HS-27A (cell line): ENCODE measurements at places on chromosomes 6 and 20.
A peak's percentile ranks its signal among the peaks of the same experiment; 100 is the strongest.

DNA sequence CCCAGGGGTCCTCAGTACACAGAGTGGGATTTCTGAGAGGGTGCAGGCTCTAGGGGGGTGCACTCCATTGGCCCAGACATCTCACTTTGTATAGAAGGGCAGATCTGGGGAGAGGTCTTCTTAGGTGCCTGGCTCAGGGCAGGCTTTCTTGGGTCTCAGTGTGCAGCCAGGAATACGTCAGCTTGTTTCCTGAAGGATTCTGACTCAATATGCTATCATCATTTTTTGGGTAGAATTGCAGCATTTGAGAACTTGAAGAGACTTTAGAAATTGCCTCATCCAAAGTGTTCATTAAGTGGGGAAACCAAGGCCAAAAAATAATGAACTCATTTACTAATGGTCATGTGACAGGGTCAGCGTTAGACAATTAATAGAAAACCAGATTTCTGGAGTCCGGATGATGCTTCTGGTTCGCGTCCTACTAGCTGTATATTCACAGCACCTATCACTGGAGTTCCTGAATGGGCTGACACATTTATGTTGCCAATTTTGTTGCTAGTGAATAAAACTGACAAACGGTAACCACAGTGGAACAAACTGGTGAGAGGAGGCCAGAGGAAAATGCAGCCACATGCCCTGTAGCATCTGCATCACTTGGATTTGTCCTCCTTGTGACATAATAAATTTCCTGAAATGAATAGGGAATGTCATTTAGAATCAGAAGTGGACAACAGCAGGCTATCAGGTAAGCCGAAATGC lies 238.9 kb downstream of the TBC1D7 start:
- DNase-seq, result no peak

- no peak for DNase-seq
Measured at GRCh38 chr6:43729537-43729936, 40.5 kb upstream of the VEGFA start.

- no peak for DNase-seq
Measured at GRCh38 chr20:8601542-8601912, 467.4 kb upstream of the PLCB4 start.

DNA sequence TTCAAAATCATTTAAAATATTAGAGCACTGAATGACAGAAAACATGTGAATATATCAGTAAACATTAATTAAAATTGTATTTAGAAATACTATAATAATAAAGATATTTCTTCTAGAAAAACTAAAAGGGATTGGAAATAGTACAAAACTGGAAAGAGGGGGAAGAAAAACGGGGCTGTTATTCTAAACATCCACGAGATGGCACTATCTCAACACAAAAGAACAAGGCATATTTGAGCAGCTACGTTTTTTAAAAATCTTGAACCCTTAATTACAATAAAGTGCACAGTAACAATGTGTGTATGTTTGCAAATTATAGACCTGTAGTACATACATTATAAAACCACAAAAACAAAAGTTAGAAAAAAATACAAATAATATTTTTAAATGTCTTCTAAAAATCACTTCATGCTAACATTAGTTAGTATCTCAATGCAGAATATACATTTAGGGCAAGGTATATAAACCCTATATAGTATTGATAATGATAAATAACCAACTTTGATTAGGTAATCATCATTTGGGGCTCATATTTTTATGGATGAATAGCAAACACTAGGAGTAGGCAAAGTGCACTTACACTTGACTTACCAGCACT lies 42.5 kb upstream of the PNISR start:
- no peak for DNase-seq

DNA sequence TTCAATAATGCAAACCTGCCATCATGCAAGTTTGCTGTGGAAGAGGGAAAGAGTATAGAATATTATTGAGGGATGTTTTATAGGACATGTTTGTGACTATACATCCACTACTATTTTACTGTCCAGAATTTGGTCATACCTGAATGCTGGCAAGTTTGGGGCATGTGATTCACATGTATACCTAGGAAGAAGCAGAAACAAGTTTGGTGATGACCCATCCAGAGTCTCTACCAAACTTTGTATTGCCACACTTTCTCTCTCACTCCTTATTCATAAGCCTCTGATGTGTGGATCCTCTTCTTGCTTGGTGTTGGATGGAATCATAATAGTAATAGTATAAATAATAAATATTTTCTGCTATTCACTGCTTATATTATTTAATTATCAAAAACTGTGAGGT lies 108.5 kb upstream of the FLRT3 start:
- DNase-seq, result no peak

- DNase-seq, result no peak
Measured at GRCh38 chr6:147204060-147204785, at the start of gene STXBP5. Gene STXBP5, plus strand, starts transcription at chr6:147204417. Its CDS starts 116 bp downstream, at chr6:147204533.

DNA sequence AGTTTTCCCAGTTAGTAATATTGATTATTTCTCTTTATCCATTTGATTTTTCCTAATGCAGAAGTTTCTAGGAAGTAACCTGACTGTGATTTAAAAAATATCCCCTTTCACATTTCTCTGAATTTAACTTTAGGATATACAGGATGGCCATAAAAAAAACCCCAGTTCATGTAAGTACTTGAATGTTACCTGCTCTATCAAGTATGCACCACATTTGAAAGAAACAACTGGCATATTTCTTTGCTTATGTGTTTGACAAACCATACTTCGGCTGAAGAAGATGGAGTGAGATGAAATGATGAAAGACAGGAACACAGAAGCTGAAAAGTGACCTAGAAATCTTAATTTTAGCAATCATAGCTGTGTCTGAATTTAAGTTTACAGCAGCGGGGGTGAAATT lies 374.0 kb upstream of the NOX3 start:
- DNase-seq, result no peak

DNA sequence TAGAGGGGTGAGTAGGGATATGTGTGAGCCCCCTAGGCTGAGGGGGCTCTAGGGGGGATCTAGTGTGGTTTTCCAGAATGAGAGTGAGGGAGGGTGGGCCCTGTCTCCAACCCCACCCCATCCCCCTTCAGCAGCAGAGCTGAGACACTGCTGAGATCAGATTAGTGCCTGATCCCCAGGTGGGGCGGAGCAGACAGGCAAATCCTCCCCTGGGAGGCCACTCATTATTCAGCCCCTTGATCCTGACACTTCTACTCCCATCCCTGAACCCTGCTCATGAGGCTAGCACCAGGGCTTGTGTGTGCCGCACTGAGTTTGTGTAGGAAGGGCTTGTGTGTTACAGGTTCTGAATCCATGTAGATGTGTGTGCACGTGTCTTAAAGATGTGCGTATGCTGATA lies 42.5 kb downstream of the SPDEF start:
- no peak for DNase-seq

DNA sequence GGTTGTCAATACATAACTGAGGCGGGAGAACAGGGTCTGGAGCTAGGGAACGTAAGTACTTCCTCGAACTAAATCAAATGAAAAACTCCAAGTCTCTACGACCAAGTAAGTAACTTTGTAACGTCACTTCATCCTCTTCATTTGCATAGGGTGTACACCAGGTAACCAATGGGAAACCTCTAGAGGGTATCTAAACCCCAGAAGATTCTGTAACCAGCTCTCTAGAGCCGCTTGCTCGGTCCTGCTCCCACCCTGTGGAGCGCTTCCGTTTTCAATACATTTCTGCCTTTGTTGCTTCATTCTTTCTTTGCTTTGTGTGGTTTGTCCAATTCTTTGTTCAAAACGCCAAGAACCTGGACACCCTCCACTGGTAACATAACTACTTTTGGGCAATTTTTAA lies 133.5 kb upstream of the TMEM170B start:
- no peak for DNase-seq

GRCh38 chr6:103356531-103356930 lies 1503.2 kb downstream of the HACE1 start:
- DNase-seq, result no peak

- no peak for DNase-seq
Measured at GRCh38 chr6:150142670-150143515, at the start of gene PPP1R14C. Gene PPP1R14C, plus strand, starts transcription at chr6:150143044. Its CDS starts 149 bp downstream, at chr6:150143193.

GRCh38 chr20:50029697-50030461 lies 47.1 kb downstream of the SNAI1 start:
- peak; percentile 77 for DNase-seq

DNA sequence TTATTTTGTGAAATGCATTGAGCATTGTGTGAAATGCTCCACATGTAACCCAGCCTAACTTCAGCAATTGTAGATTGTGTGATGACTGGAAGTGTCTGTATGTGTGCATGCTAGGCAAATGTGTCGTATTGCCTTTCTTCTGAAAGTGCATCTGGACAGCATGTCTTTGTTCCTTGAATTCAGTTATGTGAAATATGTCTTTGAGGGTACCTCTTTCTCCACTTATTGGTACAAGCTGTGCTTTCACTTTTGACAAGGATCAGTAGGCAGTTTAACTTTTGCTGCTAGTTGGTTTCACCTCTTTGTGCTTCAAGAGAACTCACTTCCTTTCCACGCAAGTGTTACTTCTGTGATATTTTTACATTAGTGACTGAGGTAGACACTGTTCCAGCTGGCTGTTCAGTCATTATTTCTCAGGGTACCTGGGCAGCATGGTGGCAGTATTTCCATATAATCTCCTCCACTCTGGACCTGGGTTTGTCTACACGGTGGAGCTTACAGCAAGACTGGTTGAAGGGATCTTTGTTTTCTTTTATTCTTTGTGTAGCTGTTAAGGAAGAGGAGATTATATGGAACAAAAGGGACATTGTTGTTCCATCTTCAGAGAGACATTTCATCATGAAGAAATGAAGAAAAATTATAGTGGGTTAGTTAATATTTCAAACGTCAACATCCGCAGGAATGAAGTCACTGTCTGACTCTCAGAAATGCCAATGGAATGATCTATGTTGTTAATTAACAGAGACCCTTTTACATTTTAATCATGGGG lies 175.4 kb downstream of the UTRN start:
- no peak for DNase-seq

GRCh38 chr6:111921103-111921502 lies 47.9 kb upstream of the FYN start:
- no peak for DNase-seq

DNA sequence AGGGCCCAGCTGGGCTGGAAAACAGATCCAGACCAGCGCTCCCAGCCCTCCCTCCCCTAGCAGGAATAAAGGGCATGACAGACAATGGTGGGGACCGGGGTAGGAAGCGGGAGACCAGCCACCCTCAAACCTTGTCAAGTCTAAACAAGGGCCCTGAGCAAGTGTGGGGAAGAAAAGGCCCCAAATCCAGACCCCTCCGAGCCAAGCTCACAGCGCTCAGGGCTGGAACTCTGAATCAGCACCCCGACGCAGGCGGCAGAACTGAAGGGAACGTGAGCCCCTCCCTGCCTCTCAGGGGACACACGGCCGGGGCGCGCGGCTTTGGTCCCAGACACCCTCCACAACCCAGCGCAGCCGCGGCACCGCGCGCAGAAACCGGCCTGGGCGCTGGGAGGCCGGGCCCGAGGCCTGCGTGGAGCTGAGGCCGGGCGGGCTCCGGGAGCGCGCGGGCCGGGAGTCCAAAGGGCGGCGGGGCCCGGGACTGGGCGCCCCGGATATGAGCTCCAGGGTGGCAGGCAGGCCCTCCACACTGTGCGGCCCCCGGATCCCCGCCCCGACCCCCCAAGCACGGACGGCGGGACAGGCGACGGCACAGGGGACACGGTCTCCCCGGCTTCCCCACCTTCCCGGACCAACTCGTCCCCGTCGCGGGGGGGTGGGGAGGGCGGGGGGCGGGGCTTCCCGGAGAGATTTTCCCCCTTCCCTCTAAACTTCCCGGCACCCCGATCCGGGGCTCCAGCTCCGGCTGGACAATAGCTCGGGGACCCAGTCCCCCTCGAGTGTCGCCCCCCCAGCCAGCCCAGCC lies 641 bp downstream of the TEAD3 start:
- DNase-seq, result no peak

DNA sequence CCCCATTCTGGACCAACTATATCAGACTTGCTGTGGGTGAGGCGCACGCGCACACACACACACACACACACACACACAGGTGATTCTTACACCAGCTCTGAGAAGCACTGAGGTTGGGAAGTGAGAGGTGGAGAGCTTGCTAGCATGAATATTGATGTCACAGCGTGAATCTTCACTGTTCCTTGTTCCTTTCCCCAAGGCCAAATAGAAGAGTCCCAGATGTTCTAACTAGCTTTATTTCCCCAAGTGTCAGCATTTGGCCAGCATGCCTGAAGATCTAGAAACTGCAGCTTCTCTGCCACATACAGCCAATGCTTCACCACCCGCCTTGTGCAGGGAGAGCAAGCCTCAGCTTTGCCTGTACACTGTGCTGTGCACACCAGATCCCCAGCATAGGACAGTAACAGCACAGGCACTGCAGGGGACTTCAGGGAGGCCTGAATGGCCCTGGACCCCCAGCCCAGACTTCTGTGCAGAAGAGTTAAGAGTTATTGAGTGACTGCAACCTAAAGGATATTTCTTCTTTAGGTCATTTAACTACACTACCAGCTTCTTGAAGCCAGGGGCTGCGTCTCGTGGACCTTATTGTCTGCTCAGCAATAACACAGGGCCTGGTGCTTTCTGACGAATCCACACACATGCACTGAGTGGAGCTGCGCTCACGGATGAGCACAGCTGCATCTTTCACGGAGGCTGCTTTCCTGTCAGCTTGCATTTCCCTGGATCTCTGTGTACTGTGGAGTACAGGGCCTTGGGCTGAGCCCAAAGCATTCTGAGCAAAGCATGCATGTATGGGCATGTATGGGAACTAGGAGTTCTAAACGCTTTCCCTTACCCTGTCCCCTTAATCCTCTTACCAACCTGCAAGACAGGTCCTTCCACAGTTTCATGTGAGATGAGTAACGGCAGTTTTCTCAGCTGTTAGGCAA lies 13.9 kb upstream of the CD93 start:
- no peak for DNase-seq

DNA sequence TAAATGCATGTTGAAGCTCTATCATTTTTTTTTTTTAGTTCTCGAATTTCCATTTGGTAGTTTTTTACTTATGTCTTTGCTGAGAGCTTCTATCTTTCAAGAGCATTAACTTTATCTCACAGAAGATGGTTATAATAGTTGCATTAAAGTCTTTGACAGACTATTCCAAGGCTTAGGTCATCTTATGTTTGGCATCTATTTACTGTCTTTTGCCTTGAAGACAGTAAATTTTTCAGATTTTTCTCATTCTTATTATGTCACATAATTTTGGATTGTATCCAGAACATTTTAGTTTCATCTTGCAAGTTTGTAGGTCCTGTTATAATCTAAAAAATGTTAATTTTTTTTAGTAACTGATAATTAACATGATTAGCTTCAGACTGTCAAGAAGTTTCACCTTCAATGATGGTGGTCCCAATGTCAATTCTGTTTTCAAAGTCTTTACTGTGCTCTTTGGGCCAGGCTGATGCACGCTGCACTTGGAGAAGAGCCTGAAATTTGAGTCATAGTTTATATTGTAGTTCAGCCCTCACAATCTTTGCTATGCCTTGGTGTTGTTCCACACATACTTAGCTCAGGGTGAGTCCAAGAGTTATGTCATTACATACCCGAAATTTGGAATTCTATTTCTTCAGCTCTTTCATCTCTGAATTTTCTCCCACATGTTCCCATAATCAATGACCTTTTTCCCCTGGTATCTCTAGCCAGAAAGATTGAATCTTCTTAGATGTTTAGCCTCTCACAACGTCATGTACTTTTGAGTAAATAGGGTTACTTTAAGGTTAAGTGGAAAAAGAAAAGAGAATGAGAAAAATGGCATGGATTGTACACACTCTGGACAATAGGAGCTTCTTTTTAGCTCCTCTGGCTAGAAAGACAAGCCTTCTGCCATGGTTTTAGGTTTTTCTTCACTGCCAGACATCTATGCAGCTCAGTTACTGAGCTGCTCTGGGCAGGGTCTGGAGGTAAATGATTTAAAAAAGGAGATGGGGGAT lies 110.3 kb upstream of the BTBD3 start:
- peak; percentile 91 for DNase-seq

- DNase-seq, result no peak
Measured at GRCh38 chr6:134451529-134451928, 133.6 kb upstream of the SGK1 start.

GRCh38 chr6:165321150-165321549 lies 11.7 kb upstream of the C6orf118 start:
- DNase-seq, result no peak
